ENCODE measurements at places on chromosomes 11 and 22.

DNA sequence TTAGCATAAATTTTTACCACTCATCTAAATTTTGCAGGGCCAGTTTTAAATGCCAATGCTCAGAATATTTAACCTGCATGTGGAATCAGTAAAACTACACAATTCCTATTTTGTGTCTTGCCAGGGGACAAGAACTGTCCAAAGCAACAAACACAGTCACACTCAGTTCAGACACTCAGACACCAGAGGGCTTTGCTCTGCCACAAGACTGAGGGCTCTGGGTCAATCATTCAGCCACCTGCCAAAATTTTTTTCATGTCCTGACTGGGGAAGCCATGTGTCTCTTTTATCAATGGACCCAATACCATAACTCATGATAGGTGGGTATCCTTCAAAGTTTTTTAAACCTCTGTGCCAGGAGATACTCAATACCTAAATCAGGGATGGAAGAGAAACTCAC lies 304.0 kb upstream of the ANO3 start:
- no peak for DNase-seq

GRCh38 chr22:19717181-19717580 lies 2.9 kb downstream of the SEPTIN5 start:
- no peak for DNase-seq

DNA sequence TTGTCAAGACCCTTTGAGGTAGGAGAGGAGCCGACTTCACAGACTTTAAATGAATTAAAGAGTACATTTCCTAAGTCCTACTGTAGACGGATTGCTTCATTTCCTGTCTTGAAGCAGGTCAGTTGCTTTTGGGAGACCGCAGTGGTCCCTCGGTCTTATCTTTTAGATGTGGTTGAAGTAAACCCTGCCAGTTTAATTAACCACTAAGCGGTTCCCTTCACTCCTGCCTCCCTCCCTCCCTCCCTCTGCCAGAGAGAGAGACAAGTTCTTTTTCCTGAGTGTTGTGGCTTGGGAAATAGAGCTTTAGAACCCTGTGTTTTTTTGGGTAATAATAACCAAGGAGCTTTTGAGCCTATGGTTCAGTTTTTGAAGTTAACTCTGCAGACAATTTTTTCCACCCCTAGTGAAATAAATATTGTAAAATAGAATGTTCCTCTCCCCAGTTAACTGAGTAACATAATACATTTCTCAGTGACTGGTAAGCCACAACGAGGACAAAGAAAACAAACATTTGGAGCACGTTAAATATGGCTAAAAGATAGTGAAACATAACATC lies 147.5 kb downstream of the LDLRAD3 start:
- peak; percentile 92 for DNase-seq

DNA sequence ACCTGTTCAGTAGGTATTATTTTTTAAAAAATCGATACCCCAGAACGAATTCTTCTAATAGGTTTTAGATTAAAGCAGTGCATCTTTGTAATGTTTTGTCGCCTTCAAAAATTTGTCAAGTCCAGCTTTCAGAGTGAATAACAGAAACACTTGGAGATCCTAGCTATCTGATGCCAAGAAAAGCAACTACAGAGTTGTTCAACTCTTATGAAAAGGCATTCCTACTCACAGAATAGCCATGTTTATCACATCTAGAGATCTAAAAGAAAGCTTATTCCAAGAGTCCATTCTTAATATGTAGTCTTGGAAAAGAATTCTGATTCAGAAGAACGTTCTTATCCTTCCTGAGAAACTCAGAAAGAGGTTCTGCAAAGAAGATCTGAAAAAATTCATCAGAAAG lies 268.5 kb downstream of the TTC28 start:
- peak; percentile 26 for DNase-seq

GRCh38 chr11:75004215-75004614 lies 15.5 kb downstream of the NEU3 start:
- DNase-seq: no peak

GRCh38 chr11:118290923-118291322 lies 13.6 kb upstream of the CD3E start:
- DNase-seq: peak; percentile 11

DNA sequence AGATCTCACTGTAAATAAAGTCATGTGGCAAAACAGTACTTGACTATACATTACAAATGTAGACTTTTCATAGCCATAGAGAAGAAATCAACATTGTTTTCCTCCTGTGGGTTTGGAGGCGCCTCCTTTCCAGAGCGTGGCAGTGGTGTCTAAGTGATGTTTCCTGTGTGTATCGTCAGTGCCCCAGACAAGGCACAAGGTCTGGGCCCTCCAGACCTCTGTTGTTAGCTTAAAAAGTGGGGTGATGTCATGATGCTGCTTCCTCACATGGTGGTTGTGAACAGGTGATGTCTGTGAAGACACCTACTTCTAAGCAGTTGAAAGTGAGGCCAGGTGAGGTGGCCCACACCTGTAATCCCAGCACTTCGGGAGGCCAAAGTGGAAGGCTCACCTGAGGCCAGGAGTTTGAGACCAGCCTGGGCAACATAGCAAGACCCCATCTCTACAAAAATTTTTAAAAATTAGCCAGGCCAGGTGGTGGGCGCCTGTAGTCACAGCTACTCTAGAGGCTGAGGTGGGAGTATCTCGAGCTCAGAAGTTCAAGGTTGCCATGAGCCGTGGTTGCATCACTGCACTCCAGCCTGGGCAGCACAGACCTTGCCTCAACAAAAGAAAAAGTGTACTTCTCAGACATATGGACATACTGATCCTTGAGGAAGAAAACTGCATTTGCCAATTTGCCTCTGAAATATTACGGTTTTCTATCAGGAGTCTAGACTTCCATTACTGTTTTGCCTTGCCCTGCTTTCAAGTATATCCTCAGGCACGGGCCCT lies 15.7 kb downstream of the NUP50 start:
- DNase-seq: no peak

- DNase-seq: no peak
Observed at GRCh38 chr22:21447694-21448402, 19.3 kb upstream of the TMEM191C start.

- DNase-seq: peak; percentile 1
Observed at GRCh38 chr11:81874635-81875034, 859.0 kb downstream of the FAM181B start.

GRCh38 chr11:117345039-117345438 lies 17.4 kb downstream of the CEP164 start:
- no peak for DNase-seq

All from choroid plexus epithelial cell (primary cell).